RPMI7951 (cell line): ENCODE measurements at places on chromosomes 5 and 9. TPM values are rescaled to one million over a fixed set of nuclear protein-coding genes. Genes with fewer than 3 reads are reported as not detected.

DNA sequence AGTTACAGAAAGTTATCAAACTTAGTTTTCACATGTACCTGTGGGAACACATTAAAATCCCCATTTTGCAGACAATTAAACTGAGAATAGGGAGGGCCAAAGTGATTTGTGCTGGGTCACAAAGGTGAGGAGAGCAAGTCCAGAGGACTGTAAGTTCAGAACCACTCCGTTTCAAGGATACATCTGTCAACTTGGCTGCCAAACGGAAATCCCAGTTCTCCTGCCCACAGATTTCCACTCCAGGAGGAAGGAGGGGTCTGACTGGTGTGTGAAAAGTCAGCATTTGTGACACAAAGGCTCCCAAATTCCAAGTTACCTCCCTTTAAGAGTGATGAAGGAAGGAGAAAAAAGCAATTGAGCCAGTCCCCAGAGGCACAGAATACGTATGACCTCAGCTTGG is 42.3 kb downstream of the PRELID2 start:
- DNase-seq: no peak

DNA sequence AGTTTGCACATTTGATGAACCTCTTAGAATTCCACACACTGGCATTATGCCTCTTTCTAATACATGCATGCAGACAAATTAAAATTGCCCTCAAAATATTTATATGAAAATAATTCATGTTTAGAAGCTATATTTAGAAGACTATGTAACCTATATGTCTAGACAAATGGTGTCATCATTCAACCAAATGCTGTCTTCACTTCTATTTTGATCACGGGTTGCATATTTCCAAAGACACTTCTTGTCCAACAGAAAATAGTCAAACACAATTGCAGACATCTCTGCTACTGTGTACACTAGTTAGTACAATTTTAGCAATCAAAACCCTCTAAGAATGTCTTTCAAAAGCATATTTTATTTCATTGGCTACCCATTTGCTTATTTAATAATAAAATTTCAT is 114.0 kb downstream of the FBXO38 start:
- no peak for DNase-seq

GRCh38 chr9:129072171-129072570 is 8.7 kb upstream of the DOLPP1 start:
- no peak for DNase-seq

The PCDHGA9 gene
- 0.88 and 1.1 TPM in 2 replicates for total RNA-seq

DNA sequence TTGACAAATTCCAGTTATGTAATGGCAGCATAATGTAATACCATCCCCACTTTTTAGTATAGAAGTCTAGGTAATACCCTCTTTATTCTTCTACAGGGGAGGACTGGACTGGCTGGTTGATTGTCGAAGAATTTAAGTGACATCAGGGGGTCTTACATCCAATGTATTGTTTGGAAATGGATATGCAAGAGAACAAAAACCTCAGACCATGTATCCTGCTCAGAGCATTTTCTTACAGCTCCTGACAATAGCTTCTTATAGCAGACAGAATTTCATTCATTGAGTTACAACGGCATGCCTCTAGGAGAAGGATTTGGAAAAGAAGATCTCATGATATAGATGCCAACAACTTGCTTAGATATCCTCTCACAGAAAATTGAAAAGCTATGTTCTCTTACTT is 2032.3 kb downstream of the EFNA5 start:
- DNase-seq: no peak

DNA sequence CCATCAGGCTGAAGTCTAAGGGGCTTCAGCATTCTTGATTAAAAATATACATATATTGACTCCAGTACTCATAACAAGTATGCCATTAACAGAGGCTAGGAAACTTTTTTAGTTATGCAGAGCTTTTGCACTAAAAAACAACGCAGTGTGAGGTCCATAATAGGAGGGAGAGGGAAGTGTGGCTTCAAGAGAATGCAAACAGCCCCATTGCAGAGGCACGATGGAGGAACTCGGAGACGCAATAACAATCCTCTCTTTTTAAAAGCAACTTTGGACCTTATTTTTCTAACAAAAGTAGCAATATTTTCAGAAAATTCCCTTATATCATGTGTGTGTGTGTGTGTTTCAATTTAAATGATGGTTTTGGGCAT is 150.0 kb upstream of the PTCH1 start:
- DNase-seq: no peak

- DNase-seq: no peak
These were observed 62.4 kb downstream of the NDST1 start for GRCh38 chr5:150570333-150570732.

GRCh38 chr9:131530920-131531832 is at the start of gene UCK1:
Gene UCK1, minus strand, starts transcription at chr9:131531263. Its CDS starts 89 bp downstream, at chr9:131531174.
- DNase-seq: peak; percentile 73

The PCDHA9 gene
- total RNA-seq: not detected in 2 replicates

The PLCXD3 gene
- total RNA-seq: 0.20 and 0.36 TPM in 2 replicates

The NME5 gene
- 0.29 and 0.36 TPM in 2 replicates for total RNA-seq

DNA sequence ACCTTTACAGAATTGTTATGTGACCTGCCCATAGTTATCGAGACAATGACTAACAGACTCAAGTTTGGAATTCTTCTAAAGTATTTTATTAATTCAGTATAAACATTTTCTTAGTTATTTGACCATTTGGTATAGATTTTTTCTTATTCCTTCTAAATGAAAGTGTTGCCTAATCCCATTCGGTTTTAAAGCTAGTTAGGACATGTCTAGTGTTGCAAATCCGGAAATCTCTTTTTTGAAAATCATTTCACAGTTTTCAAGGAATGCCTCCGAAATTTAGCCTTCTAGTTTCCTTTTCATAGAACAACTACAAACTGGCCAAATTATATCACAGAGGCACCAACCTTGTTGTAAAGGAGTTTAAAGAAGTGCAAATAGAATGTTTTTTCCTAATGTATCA is 171.8 kb downstream of the XRCC4 start:
- no peak for DNase-seq

GRCh38 chr9:84323858-84324257 is 16.7 kb downstream of the SLC28A3 start:
- DNase-seq: no peak

GRCh38 chr9:9881692-9882091 is 731.1 kb downstream of the PTPRD start:
- DNase-seq: no peak

GRCh38 chr9:134571326-134571931 is 70.2 kb upstream of the COL5A1 start:
- DNase-seq: no peak

GRCh38 chr5:65152131-65152530 is 329.6 kb downstream of the ADAMTS6 start:
- DNase-seq: no peak

DNA sequence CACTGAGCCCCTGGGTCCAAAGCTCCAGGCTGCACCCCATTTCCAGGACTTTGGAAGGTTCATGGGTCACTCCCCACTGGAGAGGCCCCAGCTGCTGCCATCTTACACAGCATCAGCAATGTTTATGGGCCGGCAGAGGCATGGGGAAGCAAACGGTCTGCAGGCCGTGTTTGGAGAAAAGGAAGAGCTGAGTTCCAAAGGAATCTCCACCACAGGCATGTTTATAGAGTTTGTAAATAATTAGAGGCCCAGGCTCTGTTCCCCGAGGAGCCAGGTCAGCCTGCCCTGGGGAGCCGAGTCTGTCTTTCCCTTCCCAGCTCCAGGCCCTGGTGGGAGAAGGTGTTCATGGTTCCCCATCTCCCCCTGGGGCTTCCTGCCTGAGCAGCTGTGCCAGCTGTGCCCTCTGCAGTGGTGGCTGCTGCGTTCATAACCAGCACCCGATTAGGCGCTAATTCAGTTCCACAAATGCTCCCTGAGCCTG is 64.8 kb downstream of the COL27A1 start:
- DNase-seq: no peak

The SEMA4D gene
- total RNA-seq: 0.12 and 0.29 TPM in 2 replicates

The TARS1 gene
- total RNA-seq: 172 and 195 TPM in 2 replicates

The POLK gene
- 24.2 and 36.5 TPM in 2 replicates for total RNA-seq

The CNTLN gene
- 9.6 and 10.6 TPM in 2 replicates for total RNA-seq

The SNAPC4 gene
- total RNA-seq: 4.6 and 4.9 TPM in 2 replicates

The POU5F2 gene
- total RNA-seq: 0.10 and 0.24 TPM in 2 replicates

GRCh38 chr5:125683669-125684068 is 739.5 kb upstream of the GRAMD2B start:
- no peak for DNase-seq

DNA sequence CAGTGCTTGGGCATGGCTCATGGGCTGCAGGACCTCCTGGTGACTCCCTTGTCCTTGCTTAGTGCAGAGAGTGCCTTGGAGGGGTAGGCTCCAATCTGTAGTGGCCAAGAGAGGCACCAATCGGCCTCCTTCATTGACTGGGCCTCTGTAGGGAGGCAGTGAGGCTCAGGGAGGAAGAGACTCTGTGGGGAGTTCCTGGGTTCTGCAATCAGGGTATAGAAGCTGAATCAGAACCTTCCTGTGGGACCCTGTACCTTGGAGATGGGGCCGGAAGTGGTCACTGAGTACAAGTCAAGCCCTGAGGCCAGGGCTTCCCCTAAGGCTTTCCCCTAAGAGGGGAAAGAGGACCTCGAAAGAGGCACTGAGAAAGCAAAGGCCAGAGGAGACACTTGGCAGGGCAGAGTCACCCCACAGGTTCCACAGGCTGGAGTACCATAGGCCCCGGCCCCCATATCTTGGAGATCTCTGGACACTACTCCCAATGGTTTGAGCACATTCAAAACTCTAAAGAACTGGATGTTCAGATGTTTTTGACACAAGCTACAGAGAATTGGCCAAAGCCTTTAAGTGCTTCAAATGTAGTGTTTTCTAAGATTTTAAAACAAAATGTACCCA is 190.5 kb downstream of the HSPA4 start:
- DNase-seq: no peak

The CDKN2B-AS1 gene
- total RNA-seq: 7.0 and 7.7 TPM in 2 replicates

GRCh38 chr5:5140479-5141338 is 579 bp downstream of the ADAMTS16 start:
- no peak for DNase-seq

GRCh38 chr5:151757233-151758140 is 944 bp downstream of the ATOX1 start:
- no peak for DNase-seq

- no peak for DNase-seq
These were observed at the start of gene FABP6 for GRCh38 chr5:160229190-160229742. Gene FABP6, plus strand, starts transcription at chr5:160229506. Its CDS starts 52 bp downstream, at chr5:160229558.

The PCDHB14 gene
- total RNA-seq: 0.72 and 0.88 TPM in 2 replicates

DNA sequence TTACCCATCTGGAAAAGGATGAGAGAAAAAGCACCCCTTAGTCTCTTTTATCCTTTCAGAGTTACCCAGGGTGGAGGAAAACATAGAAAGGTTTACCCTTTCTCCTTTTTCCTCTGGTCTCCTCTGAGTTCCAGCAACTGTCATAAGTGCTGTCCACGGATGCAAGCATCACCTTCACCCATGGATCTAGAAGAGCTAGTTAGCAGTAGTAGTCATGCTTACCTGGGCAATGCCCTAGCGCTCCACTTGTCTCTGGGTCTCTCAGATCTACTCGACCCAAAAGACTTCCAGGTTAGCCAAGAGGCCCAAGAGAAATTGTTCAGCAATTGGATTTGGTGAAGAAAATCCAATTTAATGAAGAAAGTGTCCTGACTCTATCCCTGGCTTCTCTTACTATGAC is 656.2 kb upstream of the PTPRD start:
- no peak for DNase-seq

DNA sequence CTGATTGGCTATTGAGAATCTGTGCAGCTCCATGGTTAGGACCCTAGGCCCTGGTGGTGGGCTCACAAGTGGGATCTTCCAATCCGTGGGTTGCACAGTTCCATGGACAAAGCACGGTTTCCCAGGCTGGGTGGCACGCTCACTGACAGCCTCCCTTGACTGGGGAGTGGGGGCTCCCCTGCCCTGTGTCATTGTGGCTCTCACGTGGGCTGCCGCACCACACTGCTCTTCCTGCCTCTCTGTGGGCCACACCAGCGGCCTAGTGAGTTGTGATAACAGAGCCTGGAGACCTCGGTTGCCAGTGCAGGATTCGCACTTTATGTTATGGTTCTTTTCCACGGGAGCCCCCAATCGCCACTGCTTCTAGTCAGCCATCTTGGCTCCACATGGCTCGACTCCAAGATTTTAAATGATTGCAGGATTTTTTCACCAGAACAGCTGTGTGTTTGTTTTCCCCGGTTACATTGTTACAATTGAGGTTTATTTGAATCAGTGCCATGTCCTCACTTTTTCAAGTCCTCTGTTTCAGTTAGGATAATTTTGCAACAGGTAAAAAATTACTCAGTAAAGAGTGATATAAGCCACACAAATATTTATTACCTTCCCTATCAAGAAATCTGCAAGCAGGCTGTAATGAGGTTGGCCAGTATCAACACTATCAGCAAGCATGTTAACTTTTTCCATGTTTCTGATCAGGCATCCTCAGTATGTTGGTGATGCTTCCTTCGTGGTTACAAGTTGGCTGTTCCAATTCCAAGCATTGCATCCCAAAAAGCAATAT is 253.8 kb downstream of the ZNF608 start:
- no peak for DNase-seq

DNA sequence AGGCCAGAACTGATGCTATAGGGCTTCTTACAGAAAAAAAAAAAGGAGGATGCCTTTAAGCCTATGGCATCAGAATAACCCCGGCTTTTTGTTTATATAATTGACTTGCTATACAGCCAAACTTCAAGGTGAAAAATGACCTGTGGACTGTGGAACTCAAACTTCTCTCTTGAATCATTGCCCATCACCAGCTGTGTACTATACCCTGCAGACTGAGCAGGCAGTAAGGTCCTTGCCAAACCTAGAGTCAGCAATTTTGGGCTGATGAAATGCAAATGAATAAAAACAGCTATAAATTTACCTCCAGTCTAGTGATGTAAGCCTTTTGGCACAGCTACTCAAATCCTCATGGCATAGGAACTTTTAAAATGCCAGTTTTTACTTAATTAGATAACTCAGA is 44.5 kb upstream of the PPP3R2 start:
- DNase-seq: no peak

- peak; percentile 26 for DNase-seq
These were observed 140.8 kb downstream of the TSSK1B start for GRCh38 chr5:113293975-113294310.

The RORB gene
- under 0.01 TPM in 1 of 2 replicates, not detected in the other for total RNA-seq

GRCh38 chr5:82952326-82952725 is 124.9 kb downstream of the TMEM167A start:
- DNase-seq: peak; percentile 79

- no peak for DNase-seq
These were observed 16.2 kb downstream of the ENHO start for GRCh38 chr9:34506623-34507022.

DNA sequence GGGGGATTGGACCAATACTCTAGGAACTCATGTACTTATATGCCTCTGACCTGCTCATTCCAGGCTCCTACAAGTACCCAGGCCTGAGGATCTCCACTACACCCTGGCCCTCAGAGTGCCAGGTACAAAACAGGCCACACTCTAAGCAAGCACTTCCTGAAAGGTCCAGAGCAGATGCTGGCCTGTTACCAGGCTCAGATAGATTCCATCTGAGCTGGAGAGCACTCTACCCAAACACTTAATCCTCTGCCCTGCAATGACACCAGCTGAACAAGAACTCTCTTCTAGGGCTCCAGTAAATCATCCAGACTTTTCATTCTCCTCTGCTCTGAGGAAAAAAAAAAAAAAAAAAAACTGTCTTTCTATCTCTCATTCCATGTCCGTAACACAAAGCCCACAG is 2.9 kb downstream of the P4HA2 start:
- DNase-seq: no peak
